ENCODE measurements at places on chromosomes 7 and 10.

GRCh38 chr10:85789982-85790789 is 576.4 kb downstream of the GRID1 start:
- no peak for DNase-seq

DNA sequence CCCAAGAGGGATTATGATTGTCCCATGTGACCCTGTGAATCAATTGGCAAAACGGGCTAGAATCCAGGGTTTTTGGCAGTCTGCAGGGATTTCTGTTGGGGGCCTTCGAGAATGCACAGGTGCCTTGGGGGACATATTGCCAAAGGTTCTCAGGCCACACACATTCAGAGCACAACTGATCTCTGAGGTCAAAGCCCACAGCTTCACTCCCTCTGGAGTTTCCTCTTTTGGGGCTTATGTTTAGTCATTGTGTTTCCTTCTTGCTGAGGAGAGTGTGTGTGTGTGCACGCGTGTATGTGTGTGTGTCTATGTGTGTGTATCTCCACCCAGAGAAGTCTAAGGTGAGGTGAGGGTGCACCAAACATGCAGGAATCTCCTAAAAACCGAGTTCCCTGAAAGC is 8.8 kb downstream of the PPIF start:
- no peak for DNase-seq

DNA sequence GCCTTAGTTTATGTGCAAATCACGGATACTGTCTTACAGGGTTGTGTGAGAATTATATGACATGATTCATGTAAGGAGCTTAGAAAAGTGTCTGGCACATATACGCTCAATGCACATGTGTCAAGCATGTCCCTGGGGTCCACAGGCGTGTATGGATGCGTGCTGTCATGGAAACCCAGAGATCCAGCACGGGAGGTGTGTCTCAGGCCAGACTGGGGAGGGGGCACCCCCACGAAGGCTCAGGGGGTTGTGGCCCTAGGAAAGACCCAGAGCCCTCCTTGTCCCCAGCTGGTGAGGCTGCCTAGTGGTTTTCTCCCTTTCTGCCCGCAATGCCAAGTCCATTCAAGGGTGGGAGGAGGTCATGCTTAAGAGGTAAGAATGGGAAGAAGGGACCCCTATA is 9.1 kb downstream of the BTBD16 start:
- no peak for DNase-seq

GRCh38 chr10:13925971-13926780 is 339.4 kb downstream of the PRPF18 start:
- DNase-seq, result no peak

- no peak for DNase-seq
Observed at GRCh38 chr7:40194745-40195144, 59.9 kb downstream of the SUGCT start.

Measured in effector CD4-positive, alpha-beta T cell (primary cell).